ENCODE measurements at places on chromosomes 2 and 18.

GRCh38 chr2:226797989-226798421 lies 1.6 kb downstream of the IRS1 start:
- peak; percentile 9 for DNase-seq

DNA sequence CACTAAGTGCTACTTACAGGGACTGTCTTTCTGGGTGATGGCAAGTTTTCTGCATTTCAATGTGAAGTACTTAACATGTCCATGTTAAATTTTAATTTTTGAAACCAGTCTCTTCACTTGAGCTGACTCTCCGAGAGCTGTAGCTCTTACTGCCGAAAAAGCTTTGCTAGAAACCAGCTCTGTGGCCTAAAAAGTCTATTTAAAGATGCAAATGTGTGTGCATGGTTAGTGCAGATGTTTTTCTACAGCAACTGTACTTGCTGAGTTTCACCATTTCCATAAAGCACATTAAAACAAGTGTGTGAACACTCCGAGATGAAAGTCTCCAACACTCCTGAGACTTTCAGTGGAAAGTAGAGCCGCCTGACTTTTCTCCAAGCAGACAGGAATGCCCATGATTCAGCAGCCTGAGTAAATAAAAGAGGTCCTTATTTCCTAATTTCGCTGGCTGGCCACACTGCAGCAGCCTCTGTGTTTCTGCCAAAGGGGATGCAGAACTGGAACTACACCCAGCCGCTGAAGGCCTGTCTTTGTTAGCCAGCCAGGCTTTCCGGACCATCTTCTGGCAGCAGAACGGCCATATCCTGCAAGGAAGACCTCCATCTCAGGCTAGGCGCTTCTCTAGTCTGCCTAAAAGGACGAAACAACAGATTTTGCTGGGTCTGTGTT lies 121.2 kb downstream of the ZNF521 start:
- no peak for DNase-seq

DNA sequence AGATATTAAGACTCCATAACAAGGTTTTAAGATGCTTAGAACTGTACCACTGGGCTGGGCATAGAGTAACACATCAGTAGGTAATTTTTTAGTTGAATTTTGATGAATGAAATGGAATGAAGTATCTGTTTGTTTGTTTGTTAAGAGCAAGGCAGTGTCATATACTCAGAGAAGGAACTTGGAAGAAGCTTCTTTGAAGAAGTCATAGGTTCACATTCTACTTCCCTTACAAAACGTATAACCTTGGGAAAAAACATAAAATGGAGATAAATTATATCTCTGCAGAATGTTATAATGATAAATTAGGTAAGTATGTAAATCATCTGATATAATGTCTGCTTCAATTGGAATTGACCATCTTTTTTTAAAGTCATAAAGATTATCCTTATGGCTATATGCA lies 122.1 kb upstream of the SLC39A10 start:
- DNase-seq: no peak

DNA sequence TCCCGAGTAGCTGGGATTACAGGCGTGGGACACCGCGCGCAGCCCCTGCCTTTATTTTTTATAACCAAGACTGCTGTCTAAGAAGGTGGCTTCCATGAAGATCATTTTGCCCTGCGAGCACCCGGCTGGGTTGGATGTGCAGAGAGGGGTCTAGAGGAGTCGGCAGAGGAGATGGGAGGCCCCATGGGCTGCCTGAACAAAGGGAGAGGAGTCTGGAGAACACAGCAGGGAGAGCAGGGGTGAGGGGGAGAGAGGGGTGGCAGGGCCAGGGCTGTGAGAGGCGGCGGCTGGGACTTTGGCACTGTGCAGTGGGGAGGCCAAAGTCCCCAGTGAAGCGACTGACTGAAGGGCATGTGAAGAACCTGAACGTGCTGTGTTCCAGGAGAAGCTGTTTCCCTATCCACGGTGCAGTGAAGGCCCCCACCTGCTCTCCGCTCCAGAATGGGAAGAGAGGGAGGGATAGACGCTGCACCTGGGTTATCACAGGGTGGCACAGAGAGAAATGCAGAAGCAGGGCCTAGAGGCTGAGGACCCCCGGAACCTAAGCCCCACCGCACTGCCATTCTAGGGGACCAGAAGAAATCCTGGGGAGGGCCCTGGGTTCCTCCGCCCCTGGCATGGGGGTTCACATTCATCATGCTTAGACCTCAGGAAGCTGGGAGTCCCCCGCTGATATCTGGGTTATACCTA lies 24.8 kb upstream of the FOSL2 start:
- no peak for DNase-seq

DNA sequence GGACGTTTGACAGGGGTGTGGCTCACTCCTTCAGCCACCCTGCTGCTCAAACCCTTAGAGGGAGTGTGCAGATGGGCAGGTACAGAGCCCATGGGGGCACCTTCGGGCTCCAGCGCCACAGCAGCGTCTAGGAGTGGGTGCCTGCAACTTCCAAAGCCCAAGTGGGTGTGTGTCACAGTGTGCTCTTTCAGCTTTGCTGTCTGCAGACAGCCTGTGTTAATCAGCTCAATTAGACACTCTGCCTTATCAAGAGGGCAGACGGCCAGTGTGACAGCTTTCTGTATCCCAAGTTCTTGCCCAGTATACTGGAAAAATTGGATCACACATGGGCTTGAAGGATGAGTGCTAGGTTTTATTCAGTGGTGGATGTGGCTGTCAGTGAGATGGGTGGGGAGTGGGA lies 96.7 kb downstream of the AP1S3 start:
- DNase-seq: no peak

DNA sequence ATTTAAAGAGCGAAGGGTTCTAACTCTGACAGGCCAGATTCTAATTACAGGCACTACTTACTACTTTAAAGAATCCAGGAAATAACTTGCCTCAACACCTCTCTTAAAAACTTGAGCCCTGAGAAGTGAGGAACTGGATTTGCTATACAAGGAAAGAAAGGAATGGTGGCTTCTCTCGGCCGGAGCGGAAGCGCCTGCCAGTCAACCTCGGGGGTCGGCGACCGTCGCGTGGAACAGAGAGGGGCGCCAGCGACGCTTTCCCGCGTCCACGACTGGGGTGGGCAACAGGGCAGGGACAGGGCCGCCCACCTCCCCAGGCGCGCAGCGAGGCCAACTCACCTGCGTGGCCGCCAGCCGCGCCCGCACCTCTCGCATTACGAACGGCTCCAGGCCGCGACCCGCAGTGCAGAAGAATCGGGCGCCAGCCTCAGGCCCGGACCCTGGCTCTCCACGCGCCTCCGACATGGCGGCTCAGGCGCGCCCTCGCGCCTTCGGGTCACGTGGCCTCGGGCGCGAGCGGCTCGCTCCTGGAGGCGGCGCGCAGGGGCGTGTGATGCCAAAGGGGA lies at the start of gene THUMPD2:
THUMPD2 (minus strand) TSS at position 484 of the 566 bp plus-strand sequence; CDS start at position 465, 19 bp downstream.
- DNase-seq: peak; percentile 95
